ENCODE measurements at places on chromosomes 3 and 15.

DNA sequence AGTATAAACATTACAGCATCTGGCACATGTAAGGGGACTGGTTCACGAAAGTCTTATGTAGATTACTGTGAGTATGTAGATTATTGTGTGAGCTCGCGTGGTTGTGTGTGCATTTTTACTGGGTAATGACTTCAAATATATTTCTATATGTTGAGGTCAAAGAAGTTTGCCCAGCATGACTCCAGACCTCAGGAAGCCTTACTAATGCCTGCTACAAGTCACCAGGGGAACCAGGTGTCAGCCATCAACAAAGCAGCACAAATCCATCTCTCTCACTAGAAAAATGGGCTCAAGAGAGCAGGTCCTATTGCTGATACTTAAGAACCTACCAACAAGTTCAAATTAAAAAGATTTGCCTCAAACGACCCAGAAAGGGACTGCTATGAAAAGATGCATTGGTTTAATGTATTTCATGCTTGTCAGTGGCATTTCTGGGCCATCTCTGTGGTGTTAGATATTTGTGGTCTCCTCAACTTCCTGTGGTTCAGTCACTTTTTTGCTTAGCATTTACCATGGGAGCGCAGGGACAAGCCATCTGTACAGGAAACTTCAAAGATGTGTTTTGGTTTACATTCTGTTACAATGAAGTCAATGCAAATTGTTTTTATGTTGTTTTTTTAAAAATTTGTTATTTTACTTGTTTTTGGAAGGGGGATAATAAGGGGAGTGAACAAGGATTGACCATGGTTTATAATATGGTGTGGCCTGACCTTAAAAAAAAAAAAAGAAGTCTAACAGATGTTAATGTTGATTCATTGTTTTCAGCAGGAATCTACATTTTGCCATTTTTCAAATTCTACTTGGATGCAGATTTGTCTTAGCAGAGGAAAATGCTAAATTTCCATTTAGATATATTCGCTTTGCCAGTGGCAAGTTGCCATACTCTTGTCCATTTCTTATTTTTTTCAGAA lies 172.1 kb upstream of the ADAMTS9 start:
- no peak for DNase-seq

DNA sequence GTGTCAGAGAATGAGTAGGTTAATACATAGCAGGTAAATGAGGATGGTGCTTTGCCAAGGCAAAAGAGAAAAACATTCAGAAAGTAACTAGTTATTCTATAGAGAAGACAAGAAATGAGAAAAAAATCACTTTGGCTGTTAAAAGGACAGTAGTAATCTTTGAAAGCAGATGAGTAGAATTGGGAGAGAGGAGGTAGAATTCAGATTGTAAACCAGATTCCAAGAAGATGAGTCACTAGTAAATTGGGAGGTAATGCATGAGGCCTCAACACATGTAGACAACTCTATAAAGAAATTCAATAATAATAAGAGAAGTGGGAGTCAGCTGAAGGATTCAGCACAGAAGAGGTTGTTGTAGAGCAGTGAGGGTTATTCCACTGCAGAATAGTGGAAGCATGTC lies 81.4 kb downstream of the MBNL1 start:
- no peak for DNase-seq

DNA sequence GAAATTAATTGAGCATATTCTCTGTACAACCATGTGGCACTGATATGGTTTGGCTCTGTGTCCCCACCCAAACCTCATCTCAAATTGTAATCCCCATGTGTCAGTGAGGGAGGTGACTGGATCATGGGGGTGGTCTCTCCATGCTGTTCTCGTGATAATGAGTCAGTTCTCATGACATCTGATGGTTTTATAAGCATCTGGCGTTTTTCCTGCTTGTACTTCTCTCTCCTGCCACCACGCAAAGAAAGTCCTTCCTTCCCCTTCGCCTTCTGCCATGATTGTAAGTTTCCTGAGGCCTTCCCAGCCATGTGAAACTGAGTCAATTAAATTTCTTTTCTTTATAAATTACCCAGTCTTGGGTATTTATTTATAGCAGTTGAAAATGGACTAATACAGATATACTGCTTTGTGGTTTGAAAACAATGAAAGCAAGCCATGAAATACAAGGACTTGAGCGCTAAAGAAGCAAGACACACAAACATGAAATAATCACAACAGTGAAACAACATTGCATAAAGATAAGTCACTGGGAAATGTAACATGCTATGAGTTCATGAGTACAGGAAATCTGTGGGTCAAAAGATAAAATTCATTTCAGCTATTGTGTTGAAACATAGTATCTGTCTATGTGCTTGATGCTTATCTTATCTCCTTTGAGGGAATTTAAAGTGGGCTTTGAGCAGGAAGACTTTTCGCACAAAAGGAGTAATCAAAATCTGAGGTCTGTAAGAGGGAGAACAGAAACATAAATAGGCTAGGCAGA lies 288.7 kb downstream of the GBE1 start:
- DNase-seq = no peak

GRCh38 chr3:131744765-131745164 lies 242.0 kb upstream of the MRPL3 start:
- DNase-seq = no peak

All from stimulated activated CD4-positive, alpha-beta T cell treated with anti-CD3 and anti-CD28 coated beads, Interleukin-12 subunit alpha, Interleukin-12 subunit beta, amount 100 ng/mL, for 4 hours (primary cell).